ENCODE measurements at places on chromosomes 4 and X.
A peak's percentile ranks its signal among the peaks of the same experiment; 100 is the strongest.

- no peak for DNase-seq
Measured at GRCh38 chrX:1244164-1245076, 24.2 kb upstream of the CSF2RA start.

GRCh38 chr4:19774690-19775256 lies 476.9 kb upstream of the SLIT2 start:
- no peak for DNase-seq

DNA sequence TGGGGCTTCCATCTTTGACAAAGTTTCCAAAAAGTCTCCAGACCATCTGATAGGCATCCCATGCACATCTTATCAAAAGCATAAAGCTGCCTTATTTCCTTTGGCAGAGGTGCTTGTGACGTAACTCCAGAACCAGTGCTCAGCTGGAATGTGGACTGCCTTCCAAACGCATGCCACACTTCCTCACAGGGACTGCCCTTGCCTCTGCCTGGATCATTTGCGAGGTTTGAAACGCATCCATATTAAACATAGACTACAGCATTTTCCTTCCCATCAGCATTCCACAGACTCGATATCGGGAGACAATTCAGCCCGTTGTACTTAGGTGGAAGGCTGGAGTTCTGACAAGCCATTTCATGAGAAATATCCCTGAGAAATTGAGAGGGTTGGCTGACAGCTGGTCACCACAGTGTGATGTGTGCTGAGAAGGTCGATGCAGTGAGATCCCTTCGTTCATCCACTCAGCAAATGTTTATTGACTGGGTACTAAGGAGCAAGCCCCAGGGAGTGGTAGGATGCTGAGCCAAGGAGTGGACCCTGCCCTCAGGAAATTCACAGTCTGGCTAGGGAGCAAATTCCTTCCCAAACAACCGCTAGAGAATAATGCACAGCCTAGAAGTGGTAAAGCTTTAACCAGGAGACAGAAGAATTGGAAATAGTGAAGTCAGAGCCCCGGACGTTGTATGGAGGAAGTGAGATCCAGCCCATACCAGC lies 376.0 kb downstream of the BCOR start:
- DNase-seq = no peak

- DNase-seq = no peak
Measured at GRCh38 chr4:24765376-24765988, 29.9 kb upstream of the SOD3 start.

- DNase-seq = peak; percentile 16
Measured at GRCh38 chr4:6019316-6020263, 1.4 kb upstream of the C4orf50 start.
